T-helper 22 cell (primary cell): ENCODE measurements at places on chromosomes 7 and 10.
A peak's percentile ranks its signal among the peaks of the same experiment; 100 is the strongest.

DNA sequence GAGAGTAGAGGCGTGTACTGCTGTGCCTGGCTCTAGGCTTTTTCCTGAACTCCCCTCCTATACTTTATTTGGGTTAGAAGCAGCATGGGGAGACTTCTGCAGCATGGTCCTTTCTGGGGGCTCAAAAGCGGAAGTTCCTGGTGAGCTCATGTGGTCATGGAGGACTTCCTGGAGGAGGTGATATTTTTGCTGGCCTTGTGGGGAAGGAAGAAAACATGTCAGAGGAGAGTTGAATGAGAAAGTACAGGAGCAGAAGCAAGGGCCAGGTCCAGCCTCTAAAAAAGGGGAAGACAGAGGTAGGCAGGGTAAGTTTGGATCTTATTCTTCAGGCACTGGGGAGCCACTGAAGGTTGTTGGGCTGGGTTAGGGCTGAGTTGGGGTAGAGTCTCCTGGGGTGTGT lies 45.5 kb downstream of the CASTOR2 start:
- DNase-seq, result no peak

DNA sequence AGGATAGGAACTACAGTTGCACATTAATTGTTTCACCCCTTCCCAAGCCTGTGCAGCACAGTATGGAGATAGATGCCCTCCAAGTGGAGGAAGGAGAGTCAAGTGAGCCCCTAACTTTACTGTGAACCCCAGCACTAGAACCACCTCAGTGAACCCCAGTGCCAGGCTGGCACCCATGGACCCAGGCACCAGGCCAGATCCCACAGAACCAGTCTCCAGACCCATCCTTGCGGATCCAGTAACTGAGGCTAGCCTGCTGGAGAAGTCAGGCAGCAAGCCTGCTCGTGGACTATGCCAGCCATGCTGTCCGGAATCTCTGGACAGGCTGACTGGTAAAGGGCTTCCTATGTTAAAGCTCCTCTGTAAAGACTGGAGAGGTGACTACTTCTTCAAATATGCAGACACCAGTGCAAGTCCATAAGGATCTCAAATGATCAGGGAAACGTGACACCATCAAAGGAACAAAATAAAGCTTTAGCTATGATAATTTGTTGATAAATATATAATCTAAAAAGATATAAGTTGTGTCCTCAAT lies 27.7 kb downstream of the SHOC2 start:
- no peak for DNase-seq

DNA sequence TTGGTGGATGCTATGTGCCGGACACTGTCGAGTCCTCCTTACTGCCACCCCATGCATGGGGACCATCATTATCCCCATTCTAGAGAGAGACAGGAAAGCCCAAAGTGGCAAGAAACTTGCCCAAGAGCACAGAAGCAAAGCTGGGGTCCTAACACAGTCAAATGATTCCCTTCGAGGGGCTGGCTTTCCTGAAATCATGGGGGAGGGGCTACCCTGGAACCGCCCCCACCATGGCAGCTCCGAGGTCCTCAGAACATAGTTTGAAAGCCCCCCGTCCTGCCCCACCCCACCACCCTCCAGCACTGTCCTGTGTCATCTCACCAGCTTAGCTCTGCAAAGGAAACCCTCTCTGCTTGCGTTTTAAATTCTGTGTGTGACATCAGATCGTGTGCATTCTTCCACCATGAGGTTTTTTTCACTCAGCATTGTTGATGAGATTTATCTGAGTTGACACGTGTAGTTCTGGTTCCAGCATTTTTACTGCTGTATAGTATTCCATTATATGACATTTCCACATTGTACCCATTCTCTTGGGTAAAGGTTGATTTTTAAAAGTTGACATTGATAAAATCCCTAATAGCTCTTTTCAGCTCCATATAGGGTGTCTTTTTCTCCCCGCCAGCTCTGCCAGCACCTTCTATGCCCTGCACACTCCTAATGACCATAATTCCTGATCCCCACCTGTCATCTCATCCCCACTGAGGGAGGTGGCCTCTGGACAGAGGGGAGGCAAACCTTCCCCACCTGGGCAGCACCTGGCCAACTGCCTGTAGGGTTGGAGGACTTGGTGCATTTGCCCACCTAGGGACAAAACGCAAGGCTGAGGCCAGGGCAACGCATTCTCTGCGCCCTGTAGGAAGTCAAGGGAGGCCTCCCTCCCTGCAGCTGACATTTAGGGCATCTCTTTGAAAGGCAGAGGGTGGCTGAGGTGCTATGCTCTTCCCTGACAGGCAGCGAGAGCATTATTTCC lies 100.2 kb upstream of the GPR26 start:
- DNase-seq, result no peak

DNA sequence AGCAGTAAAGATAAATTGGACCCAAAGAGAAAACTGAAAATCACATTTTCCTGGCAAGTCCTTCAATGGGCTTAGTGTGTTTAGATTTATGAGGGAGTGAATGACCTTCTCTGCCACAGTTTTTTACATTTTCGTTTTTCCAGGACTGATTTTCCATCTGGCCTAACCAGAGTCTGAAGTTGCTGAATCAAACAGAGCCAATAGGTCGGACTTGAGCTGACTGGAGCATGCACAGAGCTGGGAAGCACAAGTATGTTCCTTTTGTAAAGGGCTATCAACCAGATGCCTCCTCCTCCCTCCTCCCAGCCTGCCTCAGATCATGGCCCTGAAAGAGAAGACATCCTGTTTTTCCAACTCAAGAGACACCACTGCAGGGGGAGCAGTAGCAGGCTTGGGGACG lies 126.0 kb upstream of the ANKRD1 start:
- DNase-seq, result no peak

GRCh38 chr7:103113164-103113563 lies 35.7 kb downstream of the NAPEPLD start:
- DNase-seq, result no peak

DNA sequence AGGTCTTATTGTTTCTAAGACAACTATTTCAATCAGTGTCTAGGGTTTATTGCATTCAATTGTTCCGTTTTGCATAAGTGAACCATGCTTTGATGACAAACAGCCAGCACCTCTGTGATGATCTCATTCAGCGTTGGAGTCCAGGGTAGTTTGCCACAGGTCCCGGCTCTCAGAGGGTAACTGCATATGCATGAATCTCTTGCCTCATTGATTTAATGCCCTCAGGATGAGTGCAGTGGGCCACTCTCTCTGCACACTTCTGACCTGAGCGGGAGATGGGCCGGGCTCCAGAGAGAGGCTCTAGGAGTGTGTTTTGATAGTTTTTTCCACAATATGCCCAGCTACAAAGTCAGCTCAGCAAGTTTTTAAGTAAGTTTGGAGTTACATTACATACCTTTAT lies 83.9 kb downstream of the HECW1 start:
- no peak for DNase-seq

GRCh38 chr10:68172324-68172723 lies 59.6 kb downstream of the ATOH7 start:
- no peak for DNase-seq

DNA sequence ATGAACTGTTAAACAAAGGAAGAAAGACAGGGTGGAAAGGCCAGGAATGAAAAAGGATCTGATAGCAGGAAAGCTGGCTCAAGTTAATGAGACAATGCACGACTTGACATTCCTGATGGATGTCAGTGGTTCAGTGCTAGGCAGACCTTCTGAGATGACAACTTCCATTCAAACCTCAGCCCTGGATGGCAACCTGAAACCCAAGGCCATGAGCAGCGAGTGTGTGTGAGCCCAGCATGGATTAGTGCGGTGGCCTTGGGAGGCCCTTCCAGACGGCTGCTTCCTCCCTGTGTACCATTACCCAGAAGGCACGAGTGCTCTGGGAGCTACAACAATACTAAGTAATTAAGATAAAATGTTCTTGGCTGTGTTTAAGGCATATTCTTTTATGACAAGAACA lies 18.8 kb downstream of the TRIL start:
- no peak for DNase-seq

GRCh38 chr10:50410066-50410811 lies 158.9 kb upstream of the ASAH2 start:
- DNase-seq, result no peak

- no peak for DNase-seq
Measured at GRCh38 chr7:44052771-44053365, 8.4 kb downstream of the DBNL start.

- no peak for DNase-seq
Measured at GRCh38 chr10:114053946-114054345, 10.3 kb downstream of the ADRB1 start.

DNA sequence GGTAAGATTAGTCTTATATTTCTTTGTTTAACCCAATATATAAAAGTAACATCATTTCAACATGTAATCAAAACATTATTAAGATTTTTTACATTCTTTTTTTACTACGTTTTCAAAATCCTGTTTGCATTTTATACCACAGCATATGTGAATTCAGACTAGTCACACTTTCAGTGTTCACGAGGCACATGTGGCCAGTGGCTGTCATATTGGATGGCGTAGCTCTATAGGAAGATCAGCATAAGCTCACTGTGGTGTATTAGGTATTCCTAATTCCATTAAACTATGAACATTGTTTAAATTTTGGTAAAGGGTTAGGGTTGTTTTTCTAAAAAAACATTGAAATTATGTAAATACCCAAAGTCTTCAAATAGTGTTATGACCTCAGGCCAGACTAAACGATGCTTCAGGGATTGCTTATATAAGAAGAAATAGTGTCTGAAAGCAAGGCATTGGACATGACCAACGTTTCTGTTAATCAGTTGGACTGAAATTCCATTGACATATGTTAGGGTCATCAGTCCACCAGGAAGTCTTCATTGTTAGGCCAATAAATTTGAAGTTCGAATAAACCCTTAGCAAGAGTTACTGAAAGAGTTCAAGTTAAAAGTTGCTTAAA lies 97.0 kb downstream of the BICC1 start:
- DNase-seq, result no peak

DNA sequence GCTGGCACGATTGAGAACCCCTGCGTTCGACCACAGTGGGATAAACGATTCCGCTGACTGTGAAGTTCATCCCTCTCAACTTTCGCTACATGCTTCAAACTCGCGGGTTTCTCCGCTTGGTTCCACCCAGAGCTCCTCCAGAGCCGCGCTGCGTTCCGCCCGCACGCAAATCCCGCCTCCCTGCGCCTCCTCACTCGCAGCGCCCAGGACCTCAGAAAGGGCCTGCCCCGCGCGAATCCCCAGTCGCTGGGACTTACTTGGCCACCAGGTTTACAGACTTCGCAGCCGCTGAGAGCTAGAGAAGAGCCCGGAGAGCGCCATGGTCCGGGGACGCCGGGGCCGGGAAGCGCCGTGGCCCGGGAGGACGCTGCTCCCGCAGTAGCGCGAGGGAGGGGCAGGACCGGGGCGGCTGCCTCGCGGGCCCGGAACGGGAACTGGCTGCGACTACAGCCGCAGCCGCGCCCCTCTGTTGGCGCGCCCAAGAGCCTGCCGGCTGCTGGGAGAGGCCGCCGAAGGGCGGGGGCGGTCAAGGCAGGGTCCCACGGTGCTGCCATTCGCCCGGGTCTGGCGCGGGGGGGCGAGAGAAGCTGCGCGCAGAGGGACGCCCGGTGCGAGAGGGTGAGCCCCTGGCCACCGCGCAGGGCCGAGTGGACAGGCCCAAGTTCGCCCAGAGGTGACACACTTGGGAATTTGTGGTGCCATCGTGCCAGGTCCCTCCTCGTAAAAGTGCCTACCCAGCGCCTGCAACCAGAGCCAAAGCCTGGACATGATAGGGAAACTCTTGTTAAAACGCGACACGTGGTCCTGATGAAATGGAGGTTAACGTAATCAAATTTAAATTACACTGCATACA lies at the start of gene NOD1:
Gene NOD1, minus strand, starts transcription at position 436 of the 853 bp plus-strand sequence. CDS start 21,863 bp downstream, outside the sequence.
- DNase-seq, result peak; percentile 39

DNA sequence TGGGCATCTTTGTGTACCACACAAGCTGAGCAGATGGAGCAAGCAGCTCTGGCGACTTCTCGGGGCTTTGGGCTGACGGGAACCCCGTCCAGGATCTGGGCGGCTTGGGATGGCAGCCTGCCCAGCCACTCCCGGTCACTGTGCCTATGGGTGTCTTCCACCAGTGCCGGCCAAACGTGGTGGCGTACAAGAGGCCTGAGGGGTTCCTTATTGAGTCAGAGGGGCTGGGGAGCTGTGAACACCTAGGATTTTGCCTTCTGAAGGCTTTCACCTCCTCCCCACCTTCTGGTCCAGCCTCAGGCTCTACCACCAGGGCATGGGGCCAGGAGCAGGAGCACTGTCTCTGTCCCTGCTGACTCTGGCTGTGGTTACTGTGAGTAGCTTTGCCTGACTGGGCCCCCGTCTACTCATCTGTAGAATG lies 71.8 kb upstream of the PPIF start:
- no peak for DNase-seq

GRCh38 chr7:106178593-106179134 lies 66.6 kb upstream of the SYPL1 start:
- no peak for DNase-seq

DNA sequence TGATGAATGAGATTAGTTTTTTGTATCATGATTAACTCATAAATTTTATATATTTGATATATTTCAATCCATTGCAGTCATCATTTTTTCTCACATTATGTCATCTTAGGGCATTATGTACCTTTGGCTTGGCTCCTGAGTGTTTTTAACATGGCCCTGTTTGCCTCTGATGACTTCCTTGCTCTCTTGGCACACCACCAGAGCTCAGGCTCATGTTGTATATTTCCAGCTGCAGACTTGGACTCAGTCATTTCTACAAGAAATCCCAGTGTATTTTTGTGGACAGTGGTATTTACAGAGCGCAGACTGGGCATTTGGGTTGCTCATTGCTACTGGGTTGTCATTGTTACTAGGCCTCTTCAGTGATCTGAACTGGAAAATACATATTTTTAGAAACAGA lies 188.5 kb downstream of the ADRA2A start:
- no peak for DNase-seq

- DNase-seq, result no peak
Measured at GRCh38 chr10:21929070-21929469, 74.5 kb downstream of the DNAJC1 start.

- no peak for DNase-seq
Measured at GRCh38 chr10:14656052-14656730, 118.5 kb downstream of the FAM107B start.

GRCh38 chr10:15197911-15198310 lies 29.4 kb upstream of the NMT2 start:
- DNase-seq, result no peak

DNA sequence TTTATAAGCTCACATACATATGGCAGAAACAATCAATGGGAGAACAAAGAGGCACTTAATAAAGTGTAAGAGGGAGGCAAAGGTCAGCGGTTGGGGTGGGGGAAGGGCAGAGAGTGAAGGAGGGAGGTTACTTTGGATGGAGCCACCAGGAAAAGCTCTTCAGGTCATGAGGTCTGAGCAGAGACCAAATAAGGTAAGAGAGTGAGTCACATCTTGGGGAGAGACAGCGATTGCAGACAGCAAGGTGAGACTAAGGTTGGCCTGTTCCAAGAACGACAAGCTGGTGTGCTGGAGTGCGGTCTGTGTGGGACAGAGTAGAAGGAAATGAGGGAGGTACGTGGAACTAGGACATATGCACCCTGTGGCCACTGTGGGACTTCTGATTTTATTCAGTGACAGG lies 74.3 kb upstream of the TOMM7 start:
- no peak for DNase-seq

DNA sequence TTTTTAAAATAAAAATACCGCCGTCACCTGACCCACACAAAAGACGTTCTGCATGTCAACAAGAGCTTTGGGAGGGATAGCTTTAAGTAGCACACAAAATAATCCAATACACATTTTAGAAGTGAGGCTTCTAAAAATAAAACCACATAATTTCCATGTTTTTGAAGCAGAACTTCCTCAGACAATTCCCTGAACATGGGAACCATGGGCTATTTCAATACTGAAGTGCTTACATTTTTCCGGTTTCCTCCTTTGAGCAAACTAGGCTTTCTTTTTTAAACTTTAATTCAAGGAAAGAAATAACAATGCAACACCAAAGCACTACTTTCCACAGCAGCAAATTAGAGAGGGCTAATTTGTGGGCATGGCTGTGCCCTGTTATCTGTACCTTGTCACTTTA lies 59.9 kb downstream of the ELMO1 start:
- no peak for DNase-seq

- DNase-seq, result no peak
Measured at GRCh38 chr10:5283305-5284158, 81.2 kb upstream of the UCN3 start.
